WERI-Rb-1 (cell line): ENCODE measurements at places on chromosomes 2 and 18.
A peak's percentile ranks its signal among the peaks of the same experiment; 100 is the strongest.

GRCh38 chr2:96247009-96247408 lies 18.8 kb downstream of the TMEM127 start:
- no peak for DNase-seq

DNA sequence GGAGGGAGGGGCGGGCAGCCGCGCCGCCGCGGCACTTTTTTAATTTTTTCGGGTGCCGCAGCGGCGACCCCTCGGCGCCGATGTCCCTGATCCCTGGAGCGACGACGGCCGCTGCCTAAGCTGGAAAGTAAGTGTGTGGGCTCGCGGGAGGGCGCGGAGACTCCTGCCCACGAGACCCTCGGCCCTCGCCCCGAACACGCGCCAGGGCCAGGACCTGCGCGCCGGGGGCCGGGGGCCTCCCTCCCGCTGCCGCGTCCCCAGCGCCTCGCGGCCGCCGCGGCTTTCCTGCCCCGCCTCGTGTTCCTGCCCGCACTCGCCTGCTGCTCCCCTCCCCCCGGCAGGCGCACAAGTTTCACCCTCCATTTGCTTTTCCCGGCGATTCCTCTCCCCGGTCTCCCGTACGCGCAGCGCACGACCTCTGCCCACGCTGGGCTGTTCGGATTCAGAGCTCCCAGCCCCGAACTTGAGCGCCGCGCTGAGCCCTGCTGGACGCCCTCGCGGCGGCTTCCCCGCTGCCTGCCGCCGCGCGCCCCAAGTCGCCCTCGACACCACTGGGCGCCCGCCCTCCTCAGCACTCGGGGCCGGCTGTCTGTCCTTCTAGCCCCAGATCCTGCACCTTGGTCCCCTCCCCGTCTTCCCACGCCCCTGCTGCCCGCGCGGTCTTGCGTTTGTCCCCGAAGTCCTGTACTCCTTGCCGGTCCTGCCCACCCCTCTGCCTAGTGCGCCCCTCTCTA lies 507 bp downstream of the PKP4 start:
- DNase-seq = peak; percentile 74

DNA sequence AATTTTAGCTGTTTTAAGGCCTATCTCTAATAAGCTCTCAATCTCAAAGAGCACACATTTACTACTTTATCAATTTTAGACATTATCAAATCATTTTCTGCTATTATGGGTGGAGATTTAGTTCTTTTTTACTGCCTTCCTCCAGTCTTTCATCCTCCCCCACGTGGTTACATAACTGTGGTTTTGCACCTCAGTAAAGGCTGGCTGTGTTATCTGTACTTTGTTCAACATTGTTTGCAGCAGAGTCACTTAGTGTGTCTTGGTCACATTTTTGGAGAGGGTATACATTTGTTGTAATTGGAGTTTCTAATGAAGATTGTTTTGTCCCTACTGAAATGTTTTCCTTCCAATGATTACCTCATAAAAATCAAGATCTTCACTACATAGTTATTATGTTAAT lies 549.6 kb upstream of the CELF4 start:
- no peak for DNase-seq

- DNase-seq = peak; percentile 55
Measured at GRCh38 chr2:128593879-128594650, 275.4 kb upstream of the HS6ST1 start.

DNA sequence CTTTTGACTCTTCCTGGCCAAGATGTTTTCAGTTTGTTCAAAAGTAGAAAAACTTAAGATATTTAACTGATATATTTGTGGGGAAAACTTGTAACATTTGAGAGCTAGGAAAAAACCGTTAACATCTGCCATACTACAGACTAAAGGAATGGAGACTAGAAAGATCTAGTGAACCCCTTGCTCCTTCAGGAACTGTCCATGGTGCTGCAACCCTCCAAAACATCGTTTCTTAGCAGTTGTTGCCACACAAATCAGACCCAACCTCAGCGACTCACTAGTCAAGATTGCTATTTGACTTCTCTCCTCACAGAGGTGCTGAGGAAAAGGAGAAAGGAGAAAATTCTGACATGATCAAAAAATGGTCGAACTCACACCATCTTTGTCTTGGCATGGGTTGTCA lies 393.8 kb upstream of the LYPD1 start:
- DNase-seq = no peak

DNA sequence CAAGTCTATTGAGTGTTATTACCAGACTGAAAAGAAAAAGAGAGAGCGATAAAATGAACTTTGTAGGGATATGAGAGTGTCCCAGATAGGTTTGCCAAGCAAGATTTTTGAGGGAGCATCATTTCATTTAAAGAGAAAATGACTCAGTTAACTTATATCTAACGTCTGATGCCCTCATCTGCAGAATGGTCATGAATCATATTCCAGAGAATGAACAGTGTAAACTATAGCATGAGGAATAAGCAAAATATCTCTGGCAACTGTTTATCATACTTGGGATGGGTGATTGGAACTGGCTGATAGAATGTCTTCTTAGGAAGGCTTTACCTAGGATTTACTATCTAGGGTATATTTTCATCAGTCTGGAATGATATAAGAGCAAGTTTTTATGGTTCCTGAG lies 289.4 kb downstream of the CMPK2 start:
- DNase-seq = no peak

GRCh38 chr2:99977966-99978365 lies 164.4 kb downstream of the AFF3 start:
- peak; percentile 14 for DNase-seq

DNA sequence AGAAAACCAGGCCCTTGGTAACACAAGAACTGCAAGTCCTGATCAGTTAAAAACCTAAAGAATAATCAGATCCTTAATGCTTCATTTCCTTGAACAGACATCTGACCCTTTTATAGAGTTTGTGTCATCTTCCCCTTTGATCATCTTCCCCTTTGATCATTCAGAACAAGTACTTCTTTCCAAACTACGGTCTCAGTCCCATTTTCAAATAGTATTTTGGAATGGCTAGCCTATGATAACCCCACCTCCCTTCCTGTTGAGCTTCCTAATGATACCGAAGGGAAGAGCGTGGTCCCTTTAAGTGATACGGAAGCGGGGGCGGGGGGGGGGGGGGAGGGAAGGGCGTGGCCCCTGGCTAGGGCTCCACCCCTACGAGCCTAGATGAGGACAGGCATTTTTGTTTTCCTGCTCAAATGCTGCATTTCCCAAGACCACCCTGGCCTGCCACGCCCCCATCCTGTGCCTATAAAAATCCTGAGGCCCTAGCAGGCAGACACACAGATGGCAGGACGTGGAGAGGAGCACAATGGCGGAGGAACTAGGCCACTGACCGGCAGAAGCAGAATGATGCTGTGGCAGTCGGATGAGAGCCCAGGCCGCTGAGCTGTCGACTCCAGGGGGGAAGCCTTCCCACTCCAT lies 24.1 kb upstream of the CHRNA1 start:
- no peak for DNase-seq

DNA sequence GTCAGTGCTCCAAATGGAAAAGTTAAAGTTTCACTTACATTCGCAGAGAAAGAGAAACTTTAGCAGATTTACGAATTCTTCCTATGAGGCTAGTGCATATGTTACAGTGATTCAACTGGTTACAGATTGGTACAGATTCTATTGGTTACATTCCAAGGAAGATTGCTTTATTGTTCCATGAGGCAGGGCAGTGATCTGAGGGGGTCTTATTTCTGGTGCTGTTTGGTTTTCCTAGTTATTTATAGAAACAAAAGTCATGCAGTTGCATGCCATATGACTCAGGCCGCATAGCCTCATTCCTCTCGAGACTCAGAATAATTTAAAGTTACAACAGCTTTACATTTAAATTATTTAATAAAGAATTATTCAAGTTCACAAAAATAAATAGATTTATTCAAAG lies 385.4 kb upstream of the SYT4 start:
- no peak for DNase-seq

DNA sequence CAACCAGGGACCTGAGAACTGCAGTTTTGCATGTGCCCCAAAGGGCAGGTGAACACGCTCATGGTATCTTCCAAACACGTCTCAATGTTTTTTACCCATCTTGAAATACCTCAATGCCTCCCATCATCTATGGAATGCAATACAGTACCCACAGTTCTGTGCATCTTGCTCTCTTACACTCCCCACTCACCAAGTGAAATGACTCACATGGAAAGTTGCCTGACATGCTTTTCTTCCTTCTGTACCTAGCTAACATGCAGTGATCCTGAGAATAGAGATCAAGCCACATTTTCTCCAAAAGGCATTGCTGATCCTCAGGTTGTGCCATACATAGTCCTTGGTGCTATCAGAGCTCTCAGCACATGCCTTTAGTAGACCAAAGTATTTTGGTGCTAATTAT lies 373.9 kb downstream of the GPD2 start:
- DNase-seq = no peak

- no peak for DNase-seq
Measured at GRCh38 chr2:97848306-97848705, 134.9 kb downstream of the ZAP70 start.

DNA sequence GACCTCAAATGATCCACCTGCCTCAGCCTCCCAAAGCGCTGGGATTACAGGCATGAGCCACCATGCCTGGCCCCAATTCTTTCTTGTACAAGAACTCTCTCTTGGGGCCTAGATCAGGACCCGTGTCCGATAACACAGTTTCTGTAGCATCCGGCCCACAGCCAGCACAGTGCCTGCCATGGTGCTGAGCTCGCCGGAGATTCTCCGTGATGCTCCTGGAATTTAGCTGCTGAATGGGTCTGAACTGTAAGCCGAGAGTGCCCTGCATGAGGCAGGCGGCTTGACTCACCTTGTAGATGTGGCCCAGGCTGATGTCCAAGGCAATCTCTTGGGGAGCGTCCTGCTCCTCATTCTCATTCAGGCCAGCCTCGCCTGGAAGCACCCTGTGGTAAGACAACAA lies 53.3 kb upstream of the SEMA4C start:
- no peak for DNase-seq

DNA sequence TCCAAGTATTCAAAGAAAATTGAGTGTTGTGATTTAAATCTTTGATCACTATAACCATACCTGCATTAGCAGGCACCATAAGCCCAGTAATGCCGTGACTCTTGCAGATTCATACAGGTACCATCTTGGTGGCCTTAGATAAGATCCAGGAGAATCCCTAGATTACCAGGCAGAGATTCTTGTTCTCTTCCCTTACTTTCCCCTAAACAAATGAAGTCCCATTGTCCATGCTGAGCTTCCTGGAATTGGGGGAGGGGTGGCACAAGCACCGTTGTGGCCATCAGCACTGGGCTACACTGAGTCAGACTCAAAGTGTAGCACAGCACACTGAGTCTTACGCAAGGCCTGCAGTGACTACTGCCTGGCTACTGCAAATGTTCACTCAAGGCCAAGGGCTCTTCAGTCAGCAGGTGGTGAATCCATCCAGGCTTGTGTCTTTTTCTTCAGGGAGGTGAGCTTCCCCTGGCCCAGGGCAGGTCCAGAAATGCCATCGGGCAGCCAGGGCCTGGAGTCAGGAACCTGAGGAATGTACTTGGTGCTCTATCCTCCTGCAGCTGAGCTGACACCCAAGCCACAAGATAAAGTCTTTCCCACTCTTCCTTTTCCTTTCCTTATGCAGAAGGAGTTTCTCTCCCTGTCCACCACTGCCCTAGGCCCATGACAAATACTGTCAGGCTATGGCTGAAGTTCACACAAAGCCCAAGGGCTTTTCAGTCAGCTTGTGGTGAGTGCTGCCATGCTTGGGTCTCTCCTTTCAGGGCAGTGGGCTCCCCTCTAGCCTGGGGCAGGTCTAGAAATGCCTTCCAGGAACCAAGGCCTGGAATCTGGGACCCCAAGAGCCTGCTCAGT lies 52.6 kb downstream of the CD28 start:
- no peak for DNase-seq

DNA sequence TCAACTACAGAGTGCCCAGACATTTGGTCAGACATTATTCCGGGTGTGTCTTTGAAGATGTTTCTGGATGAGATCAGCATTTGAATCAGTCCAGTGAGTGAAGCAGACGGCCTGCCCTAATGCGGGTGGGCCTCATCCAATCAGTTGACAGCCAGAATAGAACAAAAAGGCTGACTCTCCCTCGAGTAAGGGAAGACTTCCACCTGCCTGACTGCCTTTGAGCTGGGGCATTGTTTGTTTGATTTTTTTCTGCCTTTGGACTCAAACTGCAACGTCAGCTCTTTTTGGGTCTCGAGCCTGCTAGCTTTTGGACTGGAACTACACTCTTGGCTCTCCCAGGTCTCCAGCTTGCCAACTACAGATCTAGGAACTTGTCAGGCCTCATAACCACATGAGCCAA lies 111.7 kb upstream of the AGAP1 start:
- DNase-seq = no peak

- DNase-seq = no peak
Measured at GRCh38 chr18:40738321-40738880, 1216.6 kb upstream of the PIK3C3 start.

DNA sequence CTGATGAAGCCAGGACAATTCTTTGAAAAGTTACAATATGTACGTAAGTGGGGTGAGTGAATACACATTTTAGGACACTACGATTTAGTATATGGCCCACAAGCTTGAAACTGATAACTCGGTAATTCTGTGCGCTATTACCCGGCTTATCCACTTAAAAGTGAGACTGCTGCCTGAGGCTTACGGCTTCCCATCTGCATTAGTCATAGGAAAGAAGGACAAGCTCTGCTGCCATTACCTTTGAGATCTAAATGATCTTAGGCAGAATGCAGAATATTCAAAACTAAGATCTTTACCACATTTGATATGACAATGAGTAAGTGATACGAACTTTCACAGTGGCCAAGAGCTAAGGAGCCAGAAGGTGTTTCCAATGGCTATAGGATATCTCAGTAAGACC lies 133.3 kb downstream of the GAREM1 start:
- DNase-seq = no peak

DNA sequence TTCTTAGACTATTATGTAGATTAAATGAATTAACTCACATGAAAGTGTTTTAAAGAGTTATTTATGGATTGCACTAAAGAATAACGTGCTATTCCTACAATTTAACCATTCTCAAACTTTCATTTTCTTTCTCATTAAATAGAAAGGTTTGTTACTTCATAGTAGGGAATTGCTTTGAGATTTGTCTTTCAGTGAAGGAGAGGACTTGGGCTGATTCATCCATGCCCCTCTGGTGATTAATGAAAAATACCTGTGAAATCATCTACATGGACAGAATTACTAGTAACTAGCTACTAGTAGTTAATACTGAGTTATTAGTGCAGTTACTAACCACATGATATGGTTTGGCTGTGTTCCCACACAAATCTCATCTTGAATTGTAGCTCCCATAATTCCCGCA lies 275.8 kb upstream of the CDH20 start:
- no peak for DNase-seq

GRCh38 chr2:55224761-55225261 lies 7.3 kb downstream of the CLHC1 start:
- DNase-seq = peak; percentile 66

DNA sequence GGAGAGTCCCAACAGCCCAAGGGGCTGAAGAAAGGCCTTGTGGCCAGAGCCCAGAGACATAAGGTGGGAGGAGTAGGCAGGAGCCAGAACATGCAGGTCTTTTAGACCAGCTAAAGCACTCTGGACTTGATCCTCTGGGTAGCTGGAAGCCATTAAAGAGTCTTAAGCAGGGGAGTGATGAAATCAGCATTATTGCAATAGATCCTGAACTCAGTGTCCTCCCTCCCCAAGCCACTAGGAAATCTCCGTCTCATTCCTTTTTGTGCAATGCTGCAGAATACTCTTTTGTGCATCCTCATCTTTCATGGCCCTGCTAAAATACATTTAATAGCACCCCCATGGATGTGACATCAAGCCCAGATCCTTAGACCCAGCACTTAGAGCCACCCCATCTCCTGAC lies 58.6 kb upstream of the ZCCHC2 start:
- DNase-seq = no peak
